HL-60 (cell line): ENCODE measurements at places on chromosomes 11 and 22.

DNA sequence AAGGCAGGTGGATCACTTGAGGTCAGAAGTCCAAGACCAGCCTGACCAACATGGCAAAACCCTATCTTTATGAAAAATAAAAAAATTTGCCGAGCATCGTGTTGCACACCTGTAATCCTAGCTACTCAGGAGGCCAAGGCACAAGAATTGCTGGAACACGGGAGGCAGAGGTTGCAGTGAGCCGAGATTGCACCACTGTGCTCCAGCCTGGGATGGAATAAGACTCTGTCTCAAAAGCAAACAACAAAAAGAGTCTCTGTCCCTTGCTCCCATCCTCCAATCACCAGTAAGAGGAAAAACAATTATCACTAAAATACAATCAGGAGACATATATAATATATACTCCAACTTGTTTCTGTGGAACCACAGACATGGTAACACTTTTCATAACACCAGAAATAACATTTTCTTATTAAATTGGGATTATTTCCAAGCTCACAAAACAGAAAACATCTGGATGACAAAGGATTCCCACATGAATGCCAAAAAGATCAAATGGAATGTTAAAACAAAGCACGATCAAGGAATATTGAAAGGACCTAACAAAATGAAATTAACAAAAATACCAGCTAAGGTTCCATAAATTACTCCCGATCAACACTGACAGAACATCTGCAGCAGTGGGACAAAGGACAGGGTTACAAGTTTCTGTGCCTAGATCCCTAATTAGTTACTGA is 15.2 kb downstream of the FCHSD2 start:
- no peak for DNase-seq

GRCh38 chr11:103585401-103585800 is 451.0 kb upstream of the DDI1 start:
- no peak for DNase-seq

DNA sequence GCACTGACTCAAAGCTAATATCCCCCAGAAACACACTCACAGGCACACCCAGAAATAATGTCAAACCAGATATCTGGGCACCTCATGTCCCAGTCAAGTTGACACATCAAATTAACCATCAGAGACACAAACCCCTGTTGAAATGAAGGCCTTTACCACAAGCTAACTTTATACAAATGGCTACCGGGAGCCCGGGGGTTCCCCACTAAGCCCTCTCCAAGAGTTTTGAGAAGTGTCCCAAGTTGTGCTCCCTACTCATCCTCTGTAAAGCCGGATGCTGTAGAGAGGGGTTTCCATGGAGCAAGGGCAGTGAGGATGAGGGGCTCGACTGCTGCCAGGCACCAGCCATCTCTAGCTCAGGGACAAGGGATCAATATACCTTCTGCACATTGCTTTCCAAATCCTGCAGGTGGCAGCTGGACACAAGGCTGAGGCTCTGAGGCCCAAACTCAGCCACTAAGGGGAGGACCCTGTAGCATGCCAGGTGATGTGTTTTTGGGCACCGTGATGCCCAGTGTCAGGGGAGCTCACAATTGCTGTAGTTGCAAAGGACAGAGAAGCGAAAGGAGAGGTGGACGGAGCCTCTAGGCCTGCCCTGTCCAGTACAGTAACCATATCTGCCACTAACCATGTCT is 145.7 kb downstream of the TTC17 start:
- DNase-seq = no peak

GRCh38 chr11:27459191-27459590 is 13.4 kb downstream of the LGR4 start:
- no peak for DNase-seq

- DNase-seq = peak; percentile 55
These were observed 6.1 kb upstream of the RNASEH2C start for GRCh38 chr11:65726660-65727059.
